Activated CD8-positive, alpha-beta memory T cell treated with anti-CD3 and anti-CD28 coated beads for 1 hour (primary cell): ENCODE measurements at places on chromosomes 4 and X.

DNA sequence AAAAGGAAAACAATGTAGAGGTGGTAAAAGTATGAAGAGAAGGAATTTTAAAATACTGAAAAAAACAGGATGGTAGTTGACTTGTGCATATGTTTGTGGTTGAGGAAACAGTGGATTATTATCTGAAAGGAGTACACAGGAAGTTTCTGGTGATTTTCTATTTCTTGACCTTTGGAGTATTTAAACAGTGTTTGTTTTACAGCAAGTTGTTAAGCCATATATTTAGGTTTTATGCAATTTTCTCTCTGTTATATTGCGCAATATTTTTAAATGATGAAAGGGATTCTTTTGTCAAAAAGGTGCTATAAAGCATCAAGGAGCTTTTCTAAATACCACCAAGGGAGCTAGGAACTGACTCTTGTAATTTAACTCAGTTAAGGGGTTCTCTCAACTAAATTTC, 343.1 kb upstream of the MAOA start:
- no peak for DNase-seq

DNA sequence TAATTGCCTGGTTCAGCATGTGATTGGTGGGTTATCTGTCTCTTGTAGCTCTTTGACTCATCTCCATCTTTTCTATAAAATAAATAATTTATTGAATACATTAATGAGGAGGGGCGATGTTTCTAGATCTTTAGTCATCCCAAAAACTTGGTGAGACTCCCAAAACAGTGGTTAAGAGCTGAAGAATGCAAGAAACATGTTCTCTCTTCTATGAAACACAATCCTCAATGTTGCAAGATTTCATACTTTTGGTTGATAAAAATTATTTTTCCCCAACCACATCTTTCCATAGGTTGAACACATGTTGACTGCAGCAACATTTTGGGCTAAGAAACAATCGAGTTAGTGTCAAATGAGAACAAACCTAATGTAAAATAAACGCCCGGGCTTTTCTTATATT, 1.2 kb upstream of the TMEM47 start:
- no peak for DNase-seq

DNA sequence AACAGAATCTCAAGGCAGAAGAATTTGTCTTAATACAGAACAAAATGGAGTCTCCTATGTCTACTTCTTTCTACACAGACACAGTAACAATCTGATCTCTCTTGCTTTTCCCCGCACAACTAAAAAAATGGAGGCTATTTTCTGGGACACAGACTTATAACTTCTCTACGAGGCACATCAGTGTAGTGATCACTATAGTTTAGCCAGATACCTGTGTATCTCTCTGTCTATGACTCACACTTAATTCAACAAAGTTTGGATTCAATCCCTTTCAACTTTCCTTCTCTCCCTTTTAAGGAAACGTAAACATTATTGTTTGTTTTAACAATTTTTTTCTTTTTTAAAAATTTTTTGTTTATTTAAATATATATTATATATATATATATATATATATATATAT, 29.4 kb downstream of the APELA start:
- DNase-seq, result no peak

GRCh38 chr4:152983774-152984411, 47.8 kb downstream of the FHDC1 start:
- no peak for DNase-seq

DNA sequence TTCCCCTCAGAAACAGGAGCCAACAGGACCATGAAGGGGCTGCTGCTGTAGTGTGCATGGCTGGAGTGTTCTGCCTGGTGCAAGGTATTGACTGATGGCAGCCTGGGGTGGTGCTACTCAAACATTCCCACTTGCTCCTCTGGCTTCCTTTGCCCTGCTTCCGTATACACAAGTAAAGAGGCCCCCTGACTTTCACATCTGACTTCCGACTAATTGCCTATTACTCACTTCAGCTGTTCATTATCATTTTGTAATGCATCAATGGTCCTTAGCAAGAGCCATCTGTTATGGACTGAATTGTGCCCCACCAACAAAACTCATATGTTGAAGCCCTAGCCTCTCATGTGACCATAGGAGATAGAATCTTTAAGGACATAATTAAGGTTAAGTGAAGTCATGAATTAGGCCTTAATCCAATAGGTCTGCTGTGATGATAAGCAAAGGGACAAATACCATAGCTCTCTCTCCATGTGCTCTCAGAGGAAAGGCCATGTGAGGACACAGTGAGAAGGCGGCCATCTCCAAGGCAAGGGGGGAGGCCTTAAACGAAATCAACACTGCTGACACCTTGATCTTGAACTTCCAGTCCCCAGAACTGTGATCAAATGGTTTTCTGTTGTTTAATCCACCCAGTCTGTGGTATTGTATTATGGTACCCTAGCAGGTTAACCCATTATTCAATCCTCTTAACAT, 122.5 kb upstream of the CLNK start:
- DNase-seq, result no peak
